A549 (cell line): ENCODE measurements at places on chromosomes 11 and 22. TPM values are rescaled to one million over a fixed set of nuclear protein-coding genes. Genes with fewer than 3 reads are reported as not detected.
A peak's percentile ranks its signal among the peaks of the same experiment; 100 is the strongest.

GRCh38 chr22:22022255-22022840 is 39.8 kb upstream of the TOP3B start:
- DNase-seq, result no peak

DNA sequence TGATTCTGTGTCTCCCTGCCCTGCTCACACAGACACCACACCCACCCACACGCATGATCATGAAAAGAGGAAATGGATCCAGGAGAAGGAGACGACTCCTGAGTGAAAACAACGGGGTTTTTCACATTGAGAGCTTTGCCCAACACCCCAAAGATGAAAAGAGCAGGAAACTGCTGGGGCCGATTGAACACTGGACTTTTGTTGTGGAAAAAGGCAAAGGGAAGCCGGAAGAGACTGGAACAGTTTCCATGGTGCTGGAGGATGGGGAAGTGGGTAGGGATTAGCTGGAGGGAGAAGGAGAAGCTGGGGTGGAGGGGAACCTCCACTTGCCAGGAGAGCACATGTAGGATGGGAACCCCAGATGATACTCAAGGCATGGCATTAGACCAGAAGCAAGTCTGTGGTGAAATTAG is 5.2 kb upstream of the SLC43A3 start:
- no peak for DNase-seq

DNA sequence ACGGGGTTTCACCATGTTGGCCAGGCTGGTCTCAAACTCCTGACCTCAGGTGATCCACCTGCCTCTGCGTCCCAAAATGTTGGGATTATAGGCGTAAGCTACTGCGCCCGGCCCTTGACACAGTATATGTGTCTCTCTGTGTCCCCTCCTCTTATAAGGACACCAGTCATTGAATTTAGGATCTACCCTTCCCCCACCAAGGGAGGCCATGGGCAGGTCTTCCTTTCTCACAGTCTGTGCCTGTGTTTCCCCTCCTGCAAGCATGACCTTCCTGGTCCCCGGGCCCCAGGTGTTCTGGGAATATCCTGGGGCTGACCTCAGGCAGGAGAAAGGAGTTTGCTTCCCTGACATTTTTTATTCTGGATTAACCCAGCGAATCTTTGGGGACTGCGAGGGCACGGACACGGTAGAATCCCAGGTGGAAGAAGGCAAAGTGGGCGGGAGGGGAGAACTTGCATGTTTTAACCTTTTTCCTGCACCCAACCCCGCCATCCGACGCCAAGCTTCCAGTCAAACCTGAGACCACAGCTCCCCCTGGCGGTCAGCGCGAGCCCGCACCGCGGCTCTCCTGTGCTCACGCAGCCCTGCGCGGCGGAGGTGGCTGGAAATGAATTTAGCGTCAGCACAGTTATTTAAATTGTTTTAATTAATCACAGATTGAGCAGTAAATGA is 42.1 kb upstream of the ISX start:
- peak; percentile 27 for DNase-seq

C11orf86 gene
- 39.7 to 59.6 TPM (median 56.4 TPM) in 3 replicates for polyA plus RNA-seq

AP2A2 gene
- polyA plus RNA-seq, result 39.4 to 45.7 TPM (median 41.3 TPM) in 3 replicates
